ENCODE measurements at places on chromosomes 16 and 17.
A peak's percentile ranks its signal among the peaks of the same experiment; 100 is the strongest.

DNA sequence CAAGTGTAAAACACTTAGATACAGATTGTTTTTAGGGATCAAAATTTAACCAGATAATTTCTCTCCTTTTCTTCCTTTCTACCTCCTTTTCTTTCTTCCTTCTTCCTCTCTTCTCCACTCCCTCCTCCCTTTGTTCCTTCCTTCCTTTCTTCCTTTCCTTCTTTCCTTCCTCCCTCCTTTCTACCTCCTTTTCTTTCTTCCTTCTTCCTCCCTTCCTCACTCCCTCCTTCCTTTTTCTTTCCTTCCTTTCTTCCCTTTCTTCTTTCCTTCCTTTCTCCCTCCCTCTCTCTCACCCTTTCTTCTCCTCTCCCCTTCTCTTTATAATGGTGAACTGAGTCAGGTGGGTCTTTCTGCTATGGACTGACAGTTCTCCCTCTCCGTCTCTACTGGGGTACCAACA, 397.5 kb upstream of the CDH11 start:
- ATAC-seq: no peak

GRCh38 chr17:80847496-80848230, 144.0 kb upstream of the CHMP6 start:
- no peak for ATAC-seq

DNA sequence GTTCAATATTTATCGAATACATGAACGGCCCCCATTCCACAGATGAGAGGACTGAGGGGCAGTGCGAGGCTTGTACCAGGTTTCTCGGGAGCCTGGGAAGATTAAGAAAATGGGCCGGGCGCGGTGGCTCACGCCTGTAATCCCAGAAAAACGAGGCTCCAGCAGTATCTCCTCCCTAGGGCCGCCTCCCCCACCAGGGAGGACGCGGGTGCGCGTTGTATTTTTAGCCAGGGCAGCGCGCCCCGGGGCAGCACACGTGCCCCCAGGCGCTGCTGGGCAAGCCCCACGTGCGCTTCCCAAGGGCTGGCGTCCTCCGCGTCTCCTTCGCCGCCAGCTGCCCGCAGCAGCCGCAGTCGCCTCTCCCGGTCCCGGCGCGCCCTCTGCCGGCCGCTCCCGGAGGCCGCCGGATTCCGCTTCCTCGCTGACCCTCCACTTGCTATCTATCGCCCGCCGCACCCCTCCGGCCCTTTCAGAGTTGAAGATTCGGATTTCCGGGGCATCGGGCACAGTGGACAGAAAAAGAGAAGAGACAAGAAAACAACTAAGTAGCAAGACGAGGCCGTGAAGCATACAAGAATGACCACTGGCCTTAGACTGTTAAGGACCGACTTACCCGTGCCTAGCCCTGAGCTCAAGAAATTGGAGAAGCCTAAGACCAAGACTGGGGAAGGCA, 1.9 kb upstream of the YBX2 start:
- ATAC-seq: peak; percentile 39

GRCh38 chr16:62869837-62870236, 833.6 kb upstream of the CDH8 start:
- ATAC-seq: no peak

DNA sequence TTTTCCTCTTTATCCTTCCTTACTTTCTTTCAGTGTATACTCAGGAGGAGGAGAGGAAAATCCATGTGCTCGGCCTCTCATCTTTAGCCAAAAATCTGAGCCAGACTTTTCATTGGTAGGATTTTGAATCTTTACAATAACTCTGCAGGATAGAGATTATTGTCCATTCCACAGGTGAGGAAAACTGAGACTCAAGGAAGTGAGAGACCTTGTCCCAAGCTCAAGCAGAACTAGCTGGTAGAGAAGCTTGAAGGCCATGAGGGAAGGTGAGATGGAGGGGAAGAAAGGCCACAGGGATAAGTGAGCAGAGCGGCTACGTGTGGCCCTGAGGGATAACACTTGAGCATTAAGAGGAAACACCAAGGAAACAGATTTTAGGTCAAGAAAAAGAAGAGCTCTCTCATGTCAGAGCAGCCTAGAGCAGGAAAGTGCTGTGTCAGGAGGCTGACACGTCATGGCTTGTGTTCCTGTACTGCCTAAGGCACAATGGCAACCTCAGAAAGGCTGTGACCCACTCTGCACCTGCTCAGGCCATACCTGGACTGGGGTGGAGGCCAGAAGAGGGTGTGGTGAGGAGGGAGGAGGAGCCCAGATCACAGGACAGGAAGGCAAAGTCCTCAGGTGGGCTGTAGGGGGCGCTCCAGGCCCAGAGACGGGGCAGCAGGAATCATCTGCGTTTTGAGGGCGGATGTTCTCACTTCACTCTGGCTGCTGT, 11.9 kb downstream of the MT4 start:
- ATAC-seq: peak; percentile 100
